ENCODE measurements at places on chromosomes 7 and 10. TPM values are rescaled to one million over a fixed set of nuclear protein-coding genes. Genes with fewer than 3 reads are reported as not detected.

The CPED1 gene
- not detected for polyA plus RNA-seq

The NAT16 gene
- polyA plus RNA-seq, result not detected

The PWWP2B gene
- 0.35 TPM for polyA plus RNA-seq

The IQCE gene
- 1.1 TPM for polyA plus RNA-seq

The PUS7 gene
- 6.6 TPM for polyA plus RNA-seq

The SRGN gene
- polyA plus RNA-seq, result 6.8 TPM

The GTPBP4 gene
- 45.6 TPM for polyA plus RNA-seq

The NUTM2A gene
- not detected for polyA plus RNA-seq

All from Purkinje cell (primary cell).